CD4-positive, alpha-beta T cell (primary cell): ENCODE measurements at places on chromosomes 2 and 18.
A peak's percentile ranks its signal among the peaks of the same experiment; 100 is the strongest.

DNA sequence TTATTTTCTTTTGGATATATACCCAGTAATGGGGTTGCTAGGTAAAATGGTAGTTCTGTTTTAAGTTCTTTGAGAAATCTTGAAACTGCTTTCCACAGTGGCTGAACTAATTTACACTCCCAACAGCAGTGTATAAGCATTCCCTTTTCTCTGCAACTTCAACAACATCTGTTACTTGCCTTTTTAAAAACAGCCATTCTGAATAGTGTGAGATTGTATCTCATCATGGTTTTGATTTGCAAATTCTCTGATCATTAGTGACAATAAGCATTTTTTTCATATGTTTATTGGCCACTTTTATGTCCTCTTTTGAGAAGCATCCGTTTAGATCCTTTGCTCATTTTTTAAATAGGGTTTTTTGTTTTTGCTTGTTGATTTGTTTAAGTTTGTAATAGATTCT, 291.3 kb upstream of the COL3A1 start:
- DNase-seq = no peak

GRCh38 chr2:23746141-23746863, 180.6 kb downstream of the ATAD2B start:
- DNase-seq = no peak

GRCh38 chr2:113056521-113056920, 2.5 kb upstream of the IL36RN start:
- no peak for DNase-seq

DNA sequence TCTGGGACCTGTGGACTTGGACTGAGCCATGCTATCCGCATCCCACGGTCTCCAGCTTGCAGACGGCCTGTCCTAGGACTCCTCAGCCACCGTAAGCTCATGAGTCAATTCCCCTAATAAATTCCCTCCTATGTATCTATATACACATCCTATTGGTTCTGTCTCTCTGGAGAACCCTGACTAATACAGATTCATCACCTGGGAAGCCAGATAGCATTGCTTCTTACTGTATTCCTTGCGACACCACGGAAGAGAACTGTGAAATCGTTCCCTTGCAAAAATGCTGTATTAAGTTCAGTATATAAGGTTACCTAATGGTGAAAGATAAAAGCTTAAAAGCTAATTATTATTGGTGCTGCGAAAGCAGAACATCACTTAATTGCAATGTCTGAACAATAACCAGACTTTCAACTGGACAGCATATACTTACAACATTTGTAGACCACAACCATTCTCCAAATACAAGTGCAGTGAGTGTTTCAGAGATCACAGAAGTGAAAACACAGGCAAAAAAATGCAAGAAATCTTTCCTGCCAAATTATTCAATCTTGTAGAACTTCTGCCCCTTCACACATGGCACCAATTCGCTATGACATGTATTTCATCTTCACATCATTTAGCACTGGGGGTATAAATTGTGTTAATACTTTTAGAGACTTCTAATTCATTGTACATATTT, 352.9 kb downstream of the TXNL1 start:
- DNase-seq = no peak

DNA sequence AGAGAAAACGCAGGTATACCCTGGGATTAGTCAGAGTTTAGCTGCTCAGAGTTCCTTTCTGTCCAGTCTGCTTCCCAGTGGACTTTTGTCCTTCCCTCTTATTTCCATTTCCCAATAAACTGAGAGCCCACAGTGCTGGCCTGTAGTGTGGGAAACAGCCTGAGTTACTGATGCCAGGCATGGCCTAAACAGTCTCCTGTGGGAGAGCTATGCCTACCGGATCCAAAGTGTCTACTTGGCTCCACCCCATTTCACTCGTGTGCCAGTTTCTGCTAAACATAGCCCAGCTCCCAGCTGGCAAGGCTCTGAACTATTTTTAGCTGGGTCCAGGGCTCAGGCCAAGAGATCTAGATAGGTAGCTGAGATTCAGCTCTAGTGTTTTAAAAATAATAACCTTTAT, 15.6 kb upstream of the PPP1CB start:
- DNase-seq = no peak

DNA sequence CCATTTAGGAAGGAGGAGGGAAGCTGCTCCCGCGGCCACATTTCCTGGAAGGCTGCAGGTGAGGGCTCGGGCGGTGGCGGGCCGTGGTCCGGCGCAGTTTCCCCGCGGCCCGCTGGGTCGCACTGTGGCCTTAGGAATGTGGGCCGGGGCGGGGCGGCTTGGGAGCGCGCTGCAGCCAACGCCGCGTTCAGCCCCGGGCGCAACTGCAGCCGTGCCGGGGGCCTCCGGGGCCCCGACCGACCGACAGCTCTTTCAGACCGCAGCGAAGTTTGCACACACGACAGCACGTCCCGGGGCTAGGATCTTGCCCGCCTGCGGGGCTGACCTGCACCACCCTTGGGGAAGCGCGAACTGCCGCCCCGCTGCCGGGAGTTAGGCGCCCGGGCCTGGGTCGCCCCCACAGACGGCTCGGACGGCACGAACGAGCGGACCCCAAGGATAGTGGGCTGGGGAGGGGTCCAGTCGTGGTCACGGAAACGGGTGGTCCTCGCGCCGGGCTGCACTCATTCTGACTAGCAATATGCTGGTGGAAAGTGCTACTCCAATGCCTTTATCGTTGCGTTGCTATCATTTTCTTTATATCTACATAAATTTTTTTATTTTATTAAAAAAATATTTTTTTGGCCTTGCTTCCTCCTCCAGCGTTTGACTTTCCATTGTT, 69.9 kb upstream of the DLX2 start:
- DNase-seq = peak; percentile 57

DNA sequence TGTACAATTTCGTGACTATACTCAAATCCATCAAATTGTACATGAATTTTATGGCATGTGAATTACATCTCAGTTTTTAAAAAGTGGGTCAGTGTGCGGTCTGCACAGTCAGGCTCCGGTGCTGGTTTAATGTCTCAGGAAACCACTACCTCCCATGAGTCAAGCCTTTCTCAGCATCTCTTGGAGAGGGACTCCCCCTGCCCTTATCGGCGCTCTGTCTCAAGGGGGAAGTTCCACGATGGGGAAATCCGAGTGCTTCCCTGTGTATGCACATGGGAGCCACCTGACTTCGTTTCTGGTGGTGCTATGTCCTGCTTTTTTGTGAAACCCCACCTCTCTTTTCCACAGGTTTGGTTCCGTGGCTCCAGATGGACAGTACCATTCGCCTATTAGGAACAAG, 72.5 kb downstream of the ACOXL start:
- DNase-seq = peak; percentile 9

DNA sequence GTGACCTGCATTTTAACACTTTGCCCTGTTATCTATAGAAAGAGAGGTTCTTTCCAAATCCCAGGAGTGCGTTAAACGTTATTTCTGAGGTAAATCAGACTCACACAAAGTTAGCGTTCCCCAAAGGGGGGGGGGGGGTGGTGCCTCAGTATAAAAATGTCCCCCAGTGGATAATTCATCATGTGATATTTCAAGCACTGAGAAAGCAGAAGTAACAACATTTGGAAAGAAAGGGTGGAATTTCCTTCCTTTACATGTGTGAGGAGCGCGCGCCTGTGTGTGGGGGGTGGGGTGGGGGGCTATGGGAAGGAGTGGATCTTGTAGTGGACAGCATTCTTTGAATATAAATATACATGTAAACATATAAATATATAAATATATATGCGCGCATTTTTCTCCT, 630.9 kb downstream of the NYAP2 start:
- no peak for DNase-seq

DNA sequence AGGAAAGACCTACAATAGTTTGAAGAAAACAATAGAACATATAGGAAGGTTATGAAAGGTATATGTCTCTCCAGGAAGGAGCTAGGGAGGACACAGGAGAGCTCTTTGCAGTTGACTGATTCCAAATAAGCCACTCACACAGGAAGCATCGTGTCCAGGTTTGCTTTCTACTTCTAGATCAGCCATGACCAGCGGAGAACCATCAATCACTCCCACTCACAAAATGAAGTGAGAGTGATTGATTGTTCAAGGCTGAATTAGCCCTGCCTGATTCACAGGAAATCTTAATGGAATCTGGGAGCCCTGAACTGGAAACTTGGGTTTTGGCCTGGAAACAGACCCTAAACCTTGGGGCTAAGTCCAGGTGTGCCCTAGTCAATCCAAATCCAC, 1292.2 kb upstream of the ZEB2 start:
- no peak for DNase-seq

DNA sequence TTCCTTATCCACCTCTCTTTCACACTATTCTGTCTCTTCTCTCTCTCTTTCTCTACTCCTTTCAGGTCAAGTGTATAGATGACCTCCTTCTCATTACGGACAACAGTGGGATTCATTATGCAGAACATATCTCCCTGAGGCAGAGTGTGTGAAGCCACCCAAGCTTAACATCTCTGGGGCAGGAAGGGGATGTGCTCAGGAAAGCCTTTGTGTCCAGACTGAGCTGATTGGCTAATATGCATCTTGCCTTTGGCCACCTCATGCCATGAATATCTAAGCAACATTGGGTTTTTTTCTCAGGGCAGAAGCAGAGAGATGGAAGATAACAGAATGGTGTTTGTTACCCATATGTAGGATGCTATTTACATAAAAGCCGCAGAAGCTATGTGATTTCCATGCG, 211.4 kb upstream of the LRRTM1 start:
- no peak for DNase-seq

- DNase-seq = no peak
Measured at GRCh38 chr2:11788461-11789124, 42.2 kb downstream of the LPIN1 start.

DNA sequence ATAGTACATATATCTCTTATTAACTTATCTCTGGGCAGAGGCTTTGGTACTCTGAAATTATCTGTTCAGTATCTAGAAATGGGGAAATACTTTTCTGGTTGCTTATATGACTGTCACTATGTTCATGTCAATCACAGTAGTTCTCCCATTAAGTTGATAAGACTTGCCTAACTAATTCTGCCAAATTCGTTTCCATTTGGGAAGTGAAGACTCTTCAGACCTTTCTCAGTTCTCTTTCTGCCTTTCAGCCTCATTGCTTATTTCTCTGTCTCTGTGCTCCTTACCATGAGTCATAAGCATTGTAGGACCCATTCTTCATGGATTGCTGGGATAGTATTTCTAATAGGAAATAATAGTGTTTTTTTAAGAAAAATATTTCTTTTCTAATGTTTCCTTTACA, 113.5 kb downstream of the PHLPP1 start:
- no peak for DNase-seq

- DNase-seq = no peak
Measured at GRCh38 chr2:64838817-64839216, 150.4 kb upstream of the SLC1A4 start.

- no peak for DNase-seq
Measured at GRCh38 chr2:241350530-241350877, 5.6 kb upstream of the FARP2 start.

- DNase-seq = no peak
Measured at GRCh38 chr2:28509361-28509760, 13.5 kb downstream of the PLB1 start.

DNA sequence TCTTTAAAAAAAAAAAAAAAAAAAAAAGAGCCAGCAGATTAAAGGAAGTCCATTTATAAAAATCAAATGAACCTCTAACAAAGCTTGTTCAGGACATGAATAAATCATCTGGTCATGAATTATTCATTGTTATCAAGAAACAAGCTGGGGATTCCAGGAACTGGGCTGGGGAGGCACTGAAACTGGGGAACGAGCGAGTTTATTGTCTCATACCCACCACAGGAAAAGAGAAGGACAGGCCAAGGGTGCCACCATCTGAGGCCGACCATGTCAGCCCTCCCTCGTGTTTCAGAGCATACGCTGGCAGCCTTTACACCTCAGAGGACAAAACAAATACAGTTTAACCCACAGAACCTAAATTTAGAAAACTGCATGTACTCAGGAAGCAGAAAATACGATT, 164.2 kb downstream of the VWC2L start:
- DNase-seq = no peak

DNA sequence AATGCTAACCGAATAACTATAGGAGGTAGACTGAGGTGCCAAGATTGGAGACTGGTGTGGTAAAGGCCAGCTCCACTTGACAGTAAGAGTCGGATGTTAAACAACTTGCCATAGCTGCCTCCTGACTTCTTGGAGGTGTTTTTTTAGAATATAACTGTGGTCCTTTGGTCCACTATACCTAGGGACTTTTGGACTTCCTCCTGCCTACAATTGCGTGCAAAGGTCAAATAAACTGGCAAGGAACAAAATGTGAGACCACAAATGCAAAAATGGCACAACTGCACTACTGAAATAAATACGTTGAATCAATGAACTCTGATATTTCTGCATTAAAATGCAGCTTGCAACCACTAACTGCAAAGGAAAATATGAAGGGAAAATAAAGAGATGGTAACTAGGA, 338.6 kb downstream of the NRXN1 start:
- DNase-seq = no peak

DNA sequence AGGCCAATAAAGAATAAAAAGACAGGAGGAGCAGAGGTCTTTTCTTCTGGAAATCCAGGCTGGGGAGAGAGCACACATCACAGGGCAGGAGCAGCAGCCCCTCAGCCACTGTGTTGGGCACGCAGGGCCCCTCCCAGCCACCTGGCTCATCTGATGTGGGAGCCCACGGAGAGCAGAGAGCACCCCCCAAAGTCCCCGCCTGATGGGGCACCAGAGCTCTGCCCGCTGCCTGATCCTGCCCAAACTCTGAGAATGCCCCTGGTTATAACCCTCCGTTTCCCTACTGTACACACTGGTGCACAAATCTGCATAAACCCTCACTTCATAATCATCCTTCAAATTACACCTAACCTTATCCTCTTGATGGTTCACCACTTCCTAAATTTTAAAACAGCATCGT, 111.3 kb downstream of the HDAC4 start:
- no peak for DNase-seq

- DNase-seq = no peak
Measured at GRCh38 chr18:51010218-51010617, 19.8 kb upstream of the SMAD4 start.

- no peak for DNase-seq
Measured at GRCh38 chr2:95069465-95069864, 44.0 kb downstream of the MAL start.

DNA sequence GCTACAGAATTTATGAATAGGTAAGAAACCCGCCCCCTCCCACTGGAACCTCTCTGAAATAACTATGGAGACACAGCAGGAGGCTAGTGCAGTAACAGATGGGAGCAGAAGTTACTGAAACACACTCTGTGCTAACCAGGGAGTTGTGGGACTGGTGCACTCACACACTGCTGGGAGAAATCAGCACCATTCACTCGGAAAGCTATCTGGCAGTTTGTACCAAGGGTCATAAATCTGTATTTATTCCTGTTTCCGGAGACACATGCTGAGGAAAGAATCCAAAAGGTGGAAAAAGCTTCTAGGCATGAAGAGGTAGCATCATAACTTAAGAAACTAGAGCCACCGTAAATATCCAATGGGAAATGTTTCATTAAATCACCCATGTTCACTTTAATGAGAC, 39.9 kb downstream of the TGFA start:
- no peak for DNase-seq

GRCh38 chr18:80181642-80182461, 65.5 kb downstream of the PARD6G start:
- no peak for DNase-seq

GRCh38 chr2:135843671-135844070, 6.7 kb upstream of the LCT start:
- no peak for DNase-seq
